CD14-positive monocyte (primary cell): ENCODE measurements at places on chromosomes 3 and 15. TPM values are rescaled to one million over a fixed set of nuclear protein-coding genes. Genes with fewer than 3 reads are reported as not detected.
A peak's percentile ranks its signal among the peaks of the same experiment; 100 is the strongest.

The PPP2R3A gene
- 0.05 and 0.15 TPM in 2 replicates for polyA plus RNA-seq

The FAM3D gene
- polyA plus RNA-seq: 0.71 TPM

The SLITRK3 gene
- polyA plus RNA-seq: not detected in 2 replicates

The CEP63 gene
- polyA plus RNA-seq: 9.4 and 17.2 TPM in 2 replicates

The PLA2G4E gene
- polyA plus RNA-seq: not detected

- peak within 1 kb of the TSS; percentile 89 for H3K27ac ChIP-seq
- peaks cover 23% of the 10 kb centered on the region for H3K36me3 ChIP-seq
- DNase-seq: peak; percentile 89
- H3K27me3 ChIP-seq: no peaks in the 10 kb centered on the region
- peaks cover 20% of the 10 kb centered on the region for H3K4me1 ChIP-seq
Observed at GRCh38 chr15:43133430-43134156, at the start of gene TMEM62. Gene TMEM62 (plus strand): TSS chr15:43133586. CDS start chr15:43133803, 217 bp downstream.

DNA sequence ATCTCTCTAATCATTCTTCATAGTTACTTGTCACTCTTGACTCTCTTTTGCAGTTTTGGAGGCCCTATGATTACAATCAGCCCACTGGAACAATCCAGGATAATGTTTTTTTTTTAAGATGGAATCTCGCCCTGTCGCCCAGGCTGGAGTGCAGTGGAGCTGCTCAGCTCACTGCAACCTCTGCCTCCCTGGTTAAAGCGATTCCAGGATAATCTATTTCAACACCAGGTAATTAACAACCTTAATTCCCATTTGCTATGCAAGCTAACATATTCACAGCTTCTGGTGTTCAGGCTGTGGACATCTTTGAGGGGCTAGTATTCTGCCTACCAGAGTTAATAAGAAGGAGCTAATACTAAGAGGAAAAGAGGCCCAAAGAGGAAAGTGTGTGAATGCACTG, 1.1 kb upstream of the BLOC1S6 start:
- peak overlapping the region; percentile 100 for H3K27ac ChIP-seq
- H3K4me3 ChIP-seq: peak overlapping the region; percentile 78
- no peaks in the 10 kb centered on the region for H3K27me3 ChIP-seq
- DNase-seq: no peak
- H3K36me3 ChIP-seq: no peaks in the 10 kb centered on the region

DNA sequence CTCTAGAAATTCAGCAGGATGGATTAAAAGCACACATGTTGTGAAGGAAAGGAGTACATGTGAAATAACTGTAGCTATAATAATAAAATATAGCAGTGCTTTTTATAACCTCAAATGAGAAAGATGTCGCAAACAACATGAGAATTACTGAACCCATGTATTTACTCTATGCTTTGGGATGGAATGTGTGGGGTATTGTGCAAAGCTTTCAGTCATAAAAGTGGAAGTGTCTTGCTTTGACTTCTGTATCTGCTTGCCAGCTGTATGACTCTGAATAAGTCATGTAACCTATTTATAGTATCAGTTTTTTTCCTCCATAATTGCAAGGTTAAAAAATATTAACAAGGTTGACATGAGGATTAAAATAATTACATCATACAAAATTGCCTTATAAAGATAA, 519.3 kb upstream of the CADM2 start:
- DNase-seq: no peak
- no peaks in the 10 kb centered on the region for H3K36me3 ChIP-seq
- H3K4me1 ChIP-seq: no peaks in the 10 kb centered on the region
- H3K4me3 ChIP-seq: no peak overlapping the region
- no peak overlapping the region for H3K27ac ChIP-seq

DNA sequence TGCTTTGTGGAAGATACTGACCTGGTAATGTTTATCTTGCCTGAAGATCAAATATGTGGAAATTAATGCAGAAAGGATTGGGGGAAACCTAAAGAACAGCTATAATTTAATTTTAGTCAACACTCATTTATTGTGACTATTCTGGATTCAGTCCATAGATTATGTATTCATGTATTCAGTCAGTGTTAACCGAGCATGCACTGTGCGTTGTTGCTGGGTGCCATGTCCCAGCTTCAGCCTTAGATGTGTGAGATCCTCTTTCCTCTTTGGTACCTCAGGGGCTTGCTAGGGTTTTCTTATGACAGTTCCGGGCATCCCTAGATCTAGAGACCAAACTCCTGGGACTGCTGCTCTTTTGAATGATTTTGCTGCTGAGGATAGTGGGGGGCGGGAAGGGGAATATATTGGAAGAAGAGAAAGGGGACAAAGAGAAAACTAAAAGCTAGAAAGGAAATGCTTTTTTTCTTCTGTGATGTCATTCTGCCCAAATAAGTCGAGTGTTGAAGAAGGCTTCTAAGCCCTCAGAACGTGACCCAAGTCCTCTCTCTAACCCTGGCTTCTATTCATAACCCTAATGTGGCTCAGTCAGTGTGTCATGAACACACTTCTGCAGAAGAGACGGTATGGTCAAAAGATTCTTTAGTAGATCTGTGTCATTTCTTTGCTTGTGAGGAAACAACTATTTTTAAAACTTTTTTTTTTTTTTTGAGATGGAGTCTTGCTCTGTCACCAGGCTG, 33.5 kb downstream of the STARD9 start:
- no peak for DNase-seq

DNA sequence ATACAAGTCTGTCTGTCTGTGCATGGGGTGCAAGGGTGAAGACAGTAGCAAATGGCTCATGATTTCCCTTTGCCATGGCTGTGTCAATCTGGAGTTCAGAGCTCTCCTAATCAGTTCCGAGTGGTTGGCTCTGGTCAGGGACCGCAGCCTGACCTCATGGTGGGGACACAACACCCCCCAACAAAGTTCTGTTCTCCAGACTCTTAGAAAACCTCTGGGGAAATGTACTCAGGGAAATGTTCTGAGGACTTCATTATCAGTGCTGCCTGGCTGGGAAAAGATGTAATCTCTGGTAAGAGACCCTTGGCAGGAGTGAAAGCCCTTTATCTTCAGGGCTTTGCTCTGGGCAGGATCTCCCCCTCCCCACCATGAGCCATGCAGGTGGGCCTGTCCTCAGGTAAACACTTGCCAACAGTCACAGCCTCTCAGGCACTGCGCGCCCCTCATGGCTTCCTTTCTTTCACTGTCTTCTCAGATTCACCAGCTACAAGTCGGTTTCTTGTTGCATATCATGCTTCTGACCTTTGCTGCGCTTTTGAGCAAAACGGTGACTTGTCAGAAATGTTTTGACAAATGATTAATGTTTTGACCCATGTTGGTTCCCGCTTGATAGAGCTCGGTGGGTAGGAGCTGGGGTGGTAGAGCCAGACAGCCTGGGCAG, 95.5 kb downstream of the ST6GAL1 start:
- peaks cover 46% of the 10 kb centered on the region for H3K4me1 ChIP-seq
- no peaks in the 10 kb centered on the region for H3K36me3 ChIP-seq
- no peak for DNase-seq
- no peak overlapping the region for H3K27ac ChIP-seq

GRCh38 chr3:186368176-186368575, 6.1 kb upstream of the DGKG start:
- H3K27me3 ChIP-seq: no peaks in the 10 kb centered on the region
- H3K27ac ChIP-seq: peak overlapping the region; percentile 17
- no peak overlapping the region for H3K4me3 ChIP-seq

DNA sequence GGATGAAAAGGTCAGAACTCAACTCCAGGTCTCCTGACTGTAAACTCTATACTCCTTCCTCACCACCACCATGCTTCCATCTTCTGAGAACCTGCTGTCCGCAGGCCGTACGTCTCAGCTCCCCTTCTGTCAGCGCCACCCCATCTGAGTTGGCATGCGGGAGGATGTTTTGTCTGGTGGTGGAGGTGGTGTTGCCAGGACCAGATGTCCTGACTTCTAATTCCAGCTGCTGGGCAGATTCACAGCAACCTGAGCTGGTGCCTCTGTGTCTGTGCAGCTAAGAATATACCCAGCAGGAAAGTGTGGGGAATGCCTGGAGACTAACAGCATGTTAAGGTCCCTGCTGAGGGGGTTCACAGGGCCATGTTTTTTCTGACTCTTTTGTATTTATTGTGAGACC, 23.2 kb downstream of the PLA1A start:
- no peak overlapping the region for H3K27ac ChIP-seq
- no peak overlapping the region for H3K4me3 ChIP-seq
- no peak for DNase-seq
- no peaks in the 10 kb centered on the region for H3K36me3 ChIP-seq
- H3K4me1 ChIP-seq: peaks cover 13% of the 10 kb centered on the region
